Stomach (tissue), 19 donors: ENCODE measurements at places on chromosomes 12 and 14. TPM values are rescaled to one million over a fixed set of nuclear protein-coding genes. Genes with fewer than 3 reads are reported as not detected.

- H3K27me3 ChIP-seq: no peaks in the 10 kb centered on the region
- H3K27ac ChIP-seq: no peak overlapping the region
- no peak overlapping the region for H3K4me3 ChIP-seq
- H3K36me3 ChIP-seq: no peaks in the 10 kb centered on the region
- no peak for DNase-seq
Measured at GRCh38 chr12:105315726-105316125, 14.8 kb upstream of the C12orf75 start.

GRCh38 chr14:41749429-41749828 lies 142.8 kb downstream of the LRFN5 start:
- H3K4me1 ChIP-seq: no peaks in the 10 kb centered on the region
- H3K27me3 ChIP-seq: no peaks in the 10 kb centered on the region
- H3K27ac ChIP-seq: no peak overlapping the region
- peak overlapping the region; percentile 24 for H3K4me3 ChIP-seq
- DNase-seq: peak; percentile 24

GRCh38 chr12:54984658-54985376 lies at the start of gene TESPA1:
Gene TESPA1, minus strand, starts transcription at chr12:54984762. Its CDS starts 10,200 bp downstream, at chr12:54974562.
- H3K4me3 ChIP-seq: peak within 1 kb of the TSS; percentile 10
- H3K27me3 ChIP-seq: no peaks in the 10 kb centered on the region
- peak within 1 kb of the TSS; percentile 26 for H3K27ac ChIP-seq
- peak; percentile 54 for DNase-seq

- H3K27ac ChIP-seq: no peak overlapping the region
- no peaks in the 10 kb centered on the region for H3K27me3 ChIP-seq
- DNase-seq: no peak
Measured at GRCh38 chr14:21486640-21487087, 9.7 kb downstream of the TOX4 start.

PYGL gene
- total RNA-seq: 6.7 TPM

LBHD2 gene
- not detected for total RNA-seq

DNA sequence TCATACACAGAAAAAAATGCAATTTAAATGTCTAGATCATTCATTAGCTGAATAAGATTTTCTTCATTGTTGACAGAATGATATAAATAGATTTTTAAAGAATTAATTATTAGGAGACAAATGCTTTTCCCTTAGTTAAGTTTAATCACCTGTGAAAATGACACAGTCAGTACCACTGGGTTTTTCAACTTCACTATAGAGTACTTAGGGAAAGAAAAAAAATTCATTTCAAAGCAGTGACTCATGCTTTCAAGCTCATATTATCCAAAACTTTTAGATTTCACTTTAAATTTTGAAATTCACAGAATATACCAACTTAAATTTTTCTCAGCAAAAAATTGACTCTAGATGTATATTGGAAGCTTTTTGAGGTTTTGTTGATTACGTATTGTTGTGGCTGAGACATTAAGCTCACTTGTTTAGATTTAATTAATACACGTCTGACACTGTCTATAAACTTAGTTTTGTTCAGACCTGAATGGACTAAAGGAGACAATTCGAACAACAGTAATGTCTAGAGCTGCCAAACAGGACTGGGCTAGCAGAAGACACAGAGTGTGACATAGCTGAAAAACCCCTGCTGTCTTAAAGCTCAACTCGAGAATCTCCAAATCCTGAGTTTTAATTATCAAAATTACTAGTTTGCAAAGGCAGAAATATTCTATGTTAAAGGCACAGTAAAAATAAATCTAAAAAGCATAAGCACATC lies 1.6 kb downstream of the MGAT4C start:
- H3K36me3 ChIP-seq: no peaks in the 10 kb centered on the region
- no peak for DNase-seq
- H3K4me1 ChIP-seq: no peaks in the 10 kb centered on the region

GRCh38 chr12:69467366-69467765 lies 2.8 kb upstream of the FRS2 start:
- no peaks in the 10 kb centered on the region for H3K36me3 ChIP-seq
- no peak overlapping the region for H3K4me3 ChIP-seq
- DNase-seq: no peak
- no peaks in the 10 kb centered on the region for H3K27me3 ChIP-seq
- H3K27ac ChIP-seq: no peak overlapping the region
- peaks cover 9% of the 10 kb centered on the region for H3K4me1 ChIP-seq

DNA sequence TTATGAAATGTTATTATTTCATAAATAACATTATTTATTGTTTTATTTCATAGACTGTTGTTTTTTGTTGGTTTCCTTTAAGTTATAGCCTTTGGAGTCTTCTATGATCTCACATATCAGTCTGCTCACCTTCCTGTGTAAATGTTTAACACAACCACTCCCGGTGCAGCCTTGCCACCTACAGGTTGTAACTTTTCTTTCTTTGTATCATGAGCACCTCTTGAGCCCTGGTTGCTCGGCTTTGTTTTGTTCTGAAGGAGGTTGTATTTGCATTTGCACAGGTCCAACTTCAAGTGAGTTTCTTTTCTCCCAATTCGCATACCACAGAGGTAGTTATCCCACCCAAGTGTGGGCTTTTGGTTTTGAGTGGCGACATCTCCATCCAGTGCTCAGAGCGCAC lies 121.4 kb downstream of the SLC15A4 start:
- peaks cover 17% of the 10 kb centered on the region for H3K27me3 ChIP-seq
- no peak for DNase-seq
- H3K36me3 ChIP-seq: no peaks in the 10 kb centered on the region
- H3K27ac ChIP-seq: no peak overlapping the region
- H3K4me3 ChIP-seq: no peak overlapping the region

GARIN6 gene
- not detected for total RNA-seq

GDF3 gene
- total RNA-seq: not detected

KRT6C gene
- total RNA-seq: not detected

GRCh38 chr12:99976762-99977161 lies 8.0 kb downstream of the ANKS1B start:
- no peak overlapping the region for H3K4me3 ChIP-seq
- DNase-seq: no peak
- H3K36me3 ChIP-seq: no peaks in the 10 kb centered on the region
- H3K27me3 ChIP-seq: no peaks in the 10 kb centered on the region
- no peak overlapping the region for H3K27ac ChIP-seq

- H3K4me3 ChIP-seq: no peak overlapping the region
- H3K27ac ChIP-seq: no peak overlapping the region
- no peak for DNase-seq
Measured at GRCh38 chr14:51139121-51139681, 44.3 kb upstream of the TRIM9 start.
